ENCODE measurements at places on chromosomes 5 and 9. TPM values are rescaled to one million over a fixed set of nuclear protein-coding genes. Genes with fewer than 3 reads are reported as not detected.

Gene NR4A3
- 46.0 TPM for total RNA-seq

Gene CBY3
- total RNA-seq, result 0.55 TPM

Gene DIMT1
- total RNA-seq, result 60.4 TPM

Gene FBP2
- total RNA-seq, result not detected

Gene ANAPC2
- total RNA-seq, result 51.8 TPM

Gene ARL10
- total RNA-seq, result 16.7 TPM

Gene PLPP7
- total RNA-seq, result not detected

Gene TYRP1
- not detected for total RNA-seq

Gene FOXD1
- 0.46 TPM for total RNA-seq

Gene LCN1
- total RNA-seq, result not detected

Gene GNA14
- total RNA-seq, result not detected

Gene LCN10
- 1.1 TPM for total RNA-seq

Gene FAM153A
- 6.3 TPM for total RNA-seq

Gene DHFR
- total RNA-seq, result 102 TPM

Gene SIT1
- 62.0 TPM for total RNA-seq

Gene OR13D1
- not detected for total RNA-seq

Gene SUB1
- total RNA-seq, result 474 TPM

Gene KCNN2
- total RNA-seq, result not detected

Gene JAKMIP2
- 1.9 TPM for total RNA-seq

Gene SPATA31C1
- total RNA-seq, result not detected

Gene ZBTB6
- total RNA-seq, result 10.5 TPM

Gene SLC46A2
- total RNA-seq, result not detected

Gene NR5A1
- total RNA-seq, result not detected

Gene TNFSF15
- 0.23 TPM for total RNA-seq

Gene GGTA1
- not detected for total RNA-seq

Gene LURAP1L
- total RNA-seq, result not detected

Gene IRF1
- total RNA-seq, result 87.5 TPM

Gene SVEP1
- not detected for total RNA-seq

Gene FGFR4
- 0.97 TPM for total RNA-seq

Gene LHX3
- not detected for total RNA-seq

Gene WNT8A
- not detected for total RNA-seq

Gene RORB
- 0.02 TPM for total RNA-seq

Gene SCGB3A1
- 0.38 TPM for total RNA-seq

Gene CAVIN4
- total RNA-seq, result 0.21 TPM

Gene PLGRKT
- total RNA-seq, result 31.8 TPM

Gene FAM53C
- total RNA-seq, result 29.7 TPM

Gene STKLD1
- 0.65 TPM for total RNA-seq

Gene ADAMTS19
- not detected for total RNA-seq

Gene PRDM9
- total RNA-seq, result not detected

Gene SPINK5
- total RNA-seq, result not detected

Gene PCDHGB3
- 0.19 TPM for total RNA-seq

Gene C5orf34
- 7.9 TPM for total RNA-seq

Gene DIAPH1
- total RNA-seq, result 218 TPM

Gene GRAMD2B
- 9.3 TPM for total RNA-seq

Gene PCDHB9
- total RNA-seq, result not detected

Gene C5orf52
- total RNA-seq, result not detected

Gene RC3H2
- 31.2 TPM for total RNA-seq

Gene CDKN2A
- 2.2 TPM for total RNA-seq

Gene MUSK
- total RNA-seq, result not detected

Gene DDX4
- not detected for total RNA-seq

Gene PLAC8L1
- 0.71 TPM for total RNA-seq

Gene CCNI2
- total RNA-seq, result 10.2 TPM

Gene HTR1A
- not detected for total RNA-seq

Gene CSNK1A1
- total RNA-seq, result 174 TPM

Gene SPATA31A3
- total RNA-seq, result not detected

Gene FOXE1
- not detected for total RNA-seq

Gene CMYA5
- total RNA-seq, result 0.10 TPM

Gene CCDC187
- not detected for total RNA-seq

Gene PCDHGA10
- 0.11 TPM for total RNA-seq
